ENCODE measurements at places on chromosomes 4 and X. TPM values are rescaled to one million over a fixed set of nuclear protein-coding genes. Genes with fewer than 3 reads are reported as not detected.

- DNase-seq, result no peak
- no peaks in the 10 kb centered on the region for H3K4me1 ChIP-seq
- H3K36me3 ChIP-seq, result no peaks in the 10 kb centered on the region
- no peak overlapping the region for H3K4me3 ChIP-seq
Measured at GRCh38 chrX:144494074-144494473, 610.2 kb downstream of the UBE2NL start.

DNA sequence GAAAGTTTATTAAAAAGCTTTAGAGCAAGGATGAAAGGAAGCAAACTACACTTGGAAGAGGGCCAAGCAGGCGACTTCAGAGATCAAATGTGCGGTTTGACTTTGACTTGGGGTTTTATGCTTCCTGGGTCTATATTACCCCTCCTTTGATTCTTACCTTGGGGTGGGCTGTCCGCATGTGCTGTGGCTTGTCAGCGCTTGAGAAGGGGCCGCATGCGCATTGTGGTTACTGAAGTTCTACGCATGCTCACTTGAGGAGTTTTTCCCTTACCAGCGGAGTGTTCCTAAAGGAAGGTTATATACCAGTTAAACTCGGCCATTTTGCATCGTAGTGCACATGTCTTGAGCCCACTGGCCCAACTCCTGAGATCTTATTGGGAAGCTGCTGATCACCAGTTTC is 9.9 kb downstream of the ZNF157 start:
- no peak overlapping the region for H3K4me3 ChIP-seq
- no peak overlapping the region for H3K27ac ChIP-seq
- H3K27me3 ChIP-seq, result no peaks in the 10 kb centered on the region

DNA sequence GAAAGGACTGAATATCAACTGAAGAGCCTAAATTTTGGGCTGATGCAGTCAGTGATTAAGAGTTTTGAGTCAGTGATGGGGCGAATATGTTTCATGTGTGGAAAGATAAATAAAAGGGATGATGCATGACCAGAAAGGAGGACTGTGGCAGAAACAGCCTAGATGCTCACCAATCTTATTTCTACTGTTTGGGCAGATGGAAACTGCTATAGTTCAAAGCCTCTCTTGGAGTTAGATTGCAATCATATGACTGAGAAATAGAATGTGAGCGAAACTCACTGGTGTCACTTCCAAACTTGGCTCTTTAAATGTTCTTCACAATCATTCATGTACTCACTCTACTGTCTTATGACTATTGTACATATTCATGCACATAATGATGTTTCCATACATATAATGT is 35.4 kb upstream of the YTHDC1 start:
- no peak overlapping the region for H3K27ac ChIP-seq
- no peaks in the 10 kb centered on the region for H3K36me3 ChIP-seq
- no peaks in the 10 kb centered on the region for H3K27me3 ChIP-seq
- H3K4me3 ChIP-seq, result no peak overlapping the region

DNA sequence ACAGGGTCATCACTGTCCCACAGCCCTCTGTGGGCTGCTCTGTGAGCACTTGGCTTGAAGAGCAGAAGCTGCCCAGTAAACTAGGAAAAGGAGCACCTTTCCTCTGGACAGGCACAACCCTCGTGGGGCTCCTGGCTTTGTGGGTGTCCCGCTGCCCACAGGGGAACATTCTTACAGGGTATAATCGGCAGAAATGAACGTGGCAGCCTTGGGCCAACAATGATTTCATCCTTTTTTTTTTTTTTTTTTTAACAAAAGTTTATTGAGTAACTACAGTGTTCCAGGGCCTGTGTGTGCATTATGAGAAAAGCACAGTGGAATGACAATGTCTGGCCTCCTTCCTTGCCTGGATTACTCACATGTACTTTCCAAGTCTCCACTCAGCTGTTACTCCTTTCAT is 197.2 kb downstream of the PDGFC start:
- no peak for DNase-seq
- H3K27ac ChIP-seq, result no peak overlapping the region
- peaks cover 10% of the 10 kb centered on the region for H3K4me1 ChIP-seq
- no peak overlapping the region for H3K4me3 ChIP-seq

GRCh38 chr4:151415978-151416377 is 7.0 kb downstream of the FHIP1A start:
- no peaks in the 10 kb centered on the region for H3K4me1 ChIP-seq
- no peak for DNase-seq
- H3K27me3 ChIP-seq, result no peaks in the 10 kb centered on the region

The EDNRA gene
- 0.86 TPM for total RNA-seq

- H3K4me3 ChIP-seq, result no peak overlapping the region
- DNase-seq, result no peak
- H3K27ac ChIP-seq, result no peak overlapping the region
- H3K36me3 ChIP-seq, result no peaks in the 10 kb centered on the region
- no peaks in the 10 kb centered on the region for H3K4me1 ChIP-seq
- H3K27me3 ChIP-seq, result no peaks in the 10 kb centered on the region
Measured at GRCh38 chrX:71320126-71320525, 18.6 kb downstream of the ITGB1BP2 start.

- no peaks in the 10 kb centered on the region for H3K4me1 ChIP-seq
- H3K27ac ChIP-seq, result no peak overlapping the region
- DNase-seq, result no peak
- H3K27me3 ChIP-seq, result no peaks in the 10 kb centered on the region
- no peak overlapping the region for H3K4me3 ChIP-seq
- H3K36me3 ChIP-seq, result no peaks in the 10 kb centered on the region
Measured at GRCh38 chr4:111748157-111748556, 397.1 kb upstream of the FAM241A start.

DNA sequence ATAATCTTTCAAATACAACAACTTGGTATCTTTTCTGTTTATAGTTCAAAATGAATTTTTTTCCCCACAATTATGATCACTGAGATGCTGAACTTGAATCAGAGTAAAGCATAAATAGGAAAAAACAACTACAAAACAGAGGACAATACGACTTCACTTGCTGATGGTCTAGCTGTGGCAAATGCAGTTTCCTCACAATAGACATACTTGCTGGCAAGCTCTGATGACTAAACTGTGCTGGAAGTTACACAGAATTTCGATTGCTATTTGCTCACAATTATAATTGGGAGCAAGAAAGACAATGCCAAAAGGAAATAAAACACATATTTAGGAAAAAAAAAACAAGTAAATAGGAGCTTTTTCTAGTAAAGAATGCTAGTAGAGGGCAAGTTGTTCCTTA is 14.7 kb downstream of the VEGFC start:
- DNase-seq, result no peak
- H3K27me3 ChIP-seq, result no peaks in the 10 kb centered on the region
- H3K4me1 ChIP-seq, result no peaks in the 10 kb centered on the region
- H3K27ac ChIP-seq, result no peak overlapping the region
- no peaks in the 10 kb centered on the region for H3K36me3 ChIP-seq
- H3K4me3 ChIP-seq, result no peak overlapping the region

DNA sequence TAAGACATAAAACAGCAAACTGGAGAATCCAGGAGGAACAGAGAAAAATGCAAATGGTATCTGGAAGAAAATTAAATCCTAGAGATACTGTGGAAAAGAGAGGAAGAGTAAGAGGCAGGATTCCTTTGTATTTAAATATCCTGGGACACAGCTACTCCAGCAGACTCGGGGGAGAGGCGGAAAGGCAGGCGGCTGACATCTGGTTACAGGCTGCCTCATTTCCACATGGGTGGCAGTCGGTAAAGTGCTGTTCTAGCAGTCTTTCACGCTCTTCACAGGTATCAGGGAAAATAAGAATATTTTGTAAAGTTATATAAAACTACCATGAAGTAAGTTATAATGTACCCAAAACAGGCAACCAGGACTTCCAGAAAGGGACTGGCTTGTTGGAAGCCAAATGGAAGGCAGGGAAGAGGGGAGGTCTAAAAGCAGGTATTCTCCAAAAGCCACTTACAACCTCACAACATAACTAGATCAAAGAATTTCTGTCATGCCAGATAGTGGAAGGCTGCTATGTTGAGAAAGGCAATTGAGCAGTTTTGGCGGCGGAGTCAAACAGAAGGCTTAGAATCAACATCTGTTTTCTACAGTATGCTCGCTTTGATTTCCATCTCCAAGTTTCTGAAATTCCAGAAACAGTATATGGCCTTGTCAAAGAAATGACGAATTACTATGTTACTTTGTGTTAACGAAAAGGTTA is 1.3 kb upstream of the TIGD2 start:
- no peak for DNase-seq
- no peaks in the 10 kb centered on the region for H3K36me3 ChIP-seq
- no peaks in the 10 kb centered on the region for H3K27me3 ChIP-seq

GRCh38 chrX:80223982-80224579 is 196.2 kb upstream of the TENT5D start:
- H3K27me3 ChIP-seq, result no peaks in the 10 kb centered on the region
- no peak for DNase-seq
- no peak overlapping the region for H3K27ac ChIP-seq
- no peaks in the 10 kb centered on the region for H3K4me1 ChIP-seq

Data from right lobe of liver (tissue), 6 donors.